Endodermal cell (in vitro differentiated cells): ENCODE measurements at places on chromosomes 1 and 21. TPM values are rescaled to one million over a fixed set of nuclear protein-coding genes. Genes with fewer than 3 reads are reported as not detected.

The GPA33 gene
- 0.37 and 0.47 TPM in 2 replicates for total RNA-seq

DNA sequence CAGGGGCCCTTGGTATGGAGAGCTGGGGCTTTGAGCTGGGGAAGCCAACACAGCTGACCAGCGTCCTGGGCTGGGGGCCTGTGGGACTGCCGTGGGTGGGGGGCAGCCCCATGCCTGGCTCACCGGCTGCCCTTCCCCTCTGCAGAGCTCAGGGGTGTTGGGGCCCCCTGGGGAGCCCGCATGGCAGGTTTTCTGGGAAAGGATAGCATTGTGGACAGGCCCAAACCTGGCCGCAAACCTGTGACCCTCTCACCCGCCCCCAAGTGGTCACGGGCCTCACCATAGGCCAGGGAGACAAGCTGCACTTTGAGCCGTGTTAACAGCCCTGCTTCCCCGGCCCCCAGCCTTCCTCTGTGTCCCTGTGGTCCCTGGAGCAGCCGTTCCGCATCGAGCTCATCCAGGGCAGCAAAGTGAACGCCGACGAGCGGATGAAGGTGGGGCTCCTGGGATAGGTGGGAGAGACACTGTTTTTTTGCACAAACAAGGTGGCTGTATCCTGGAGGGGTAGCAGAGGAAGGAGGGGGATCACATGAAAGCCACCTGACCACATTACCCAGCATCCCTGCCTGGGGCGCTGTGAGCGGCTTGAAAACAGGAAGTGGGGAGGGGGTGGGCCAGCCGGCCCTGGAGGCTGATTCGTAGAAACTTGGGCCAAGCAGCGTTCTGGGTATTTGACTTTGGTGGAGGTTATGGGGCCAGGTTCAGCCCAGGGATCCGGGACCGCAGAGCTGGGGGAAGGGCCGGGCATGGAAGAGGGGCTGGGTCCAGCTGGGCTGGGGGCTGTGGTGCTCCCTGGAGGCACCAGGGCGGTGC is 65.9 kb downstream of the PIK3CD start:
- peak; percentile 87 for DNase-seq

- DNase-seq = peak; percentile 69
Measured at GRCh38 chr1:99306644-99307043, 42.4 kb downstream of the PLPPR4 start.

GRCh38 chr1:82858031-82858430 is 1057.3 kb downstream of the ADGRL2 start:
- DNase-seq = no peak

- DNase-seq = no peak
Measured at GRCh38 chr1:75085931-75086330, 48.3 kb upstream of the LHX8 start.
